ENCODE measurements at places on chromosomes 13 and 19.

DNA sequence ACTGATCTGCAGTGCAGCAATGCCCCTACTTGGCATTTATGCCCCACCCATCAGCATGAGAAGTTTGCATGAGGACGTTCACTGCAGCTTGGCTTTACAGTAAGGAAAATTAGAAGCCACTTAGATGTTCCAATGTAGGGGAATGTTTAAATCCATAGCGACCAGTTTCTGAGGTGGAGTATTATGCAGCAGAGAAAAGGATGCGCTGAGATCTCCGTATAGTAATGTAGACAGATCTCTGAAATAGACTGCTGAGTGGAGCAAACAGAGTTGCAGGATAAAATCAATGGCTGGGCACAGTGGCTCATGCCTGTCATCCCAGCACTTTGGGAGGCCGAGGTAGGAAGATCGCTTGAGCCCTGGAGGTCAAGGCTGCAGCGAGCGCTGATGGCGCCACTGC lies 10.1 kb downstream of the PGPEP1 start:
- no peak for DNase-seq

- no peak for DNase-seq
Measured at GRCh38 chr13:52411629-52412028, 5.7 kb upstream of the THSD1 start.

GRCh38 chr13:77514336-77514726 lies 21.2 kb upstream of the SCEL start:
- no peak for DNase-seq

- no peak for DNase-seq
Measured at GRCh38 chr19:36605877-36606478, 865 bp downstream of the ZNF382 start.

DNA sequence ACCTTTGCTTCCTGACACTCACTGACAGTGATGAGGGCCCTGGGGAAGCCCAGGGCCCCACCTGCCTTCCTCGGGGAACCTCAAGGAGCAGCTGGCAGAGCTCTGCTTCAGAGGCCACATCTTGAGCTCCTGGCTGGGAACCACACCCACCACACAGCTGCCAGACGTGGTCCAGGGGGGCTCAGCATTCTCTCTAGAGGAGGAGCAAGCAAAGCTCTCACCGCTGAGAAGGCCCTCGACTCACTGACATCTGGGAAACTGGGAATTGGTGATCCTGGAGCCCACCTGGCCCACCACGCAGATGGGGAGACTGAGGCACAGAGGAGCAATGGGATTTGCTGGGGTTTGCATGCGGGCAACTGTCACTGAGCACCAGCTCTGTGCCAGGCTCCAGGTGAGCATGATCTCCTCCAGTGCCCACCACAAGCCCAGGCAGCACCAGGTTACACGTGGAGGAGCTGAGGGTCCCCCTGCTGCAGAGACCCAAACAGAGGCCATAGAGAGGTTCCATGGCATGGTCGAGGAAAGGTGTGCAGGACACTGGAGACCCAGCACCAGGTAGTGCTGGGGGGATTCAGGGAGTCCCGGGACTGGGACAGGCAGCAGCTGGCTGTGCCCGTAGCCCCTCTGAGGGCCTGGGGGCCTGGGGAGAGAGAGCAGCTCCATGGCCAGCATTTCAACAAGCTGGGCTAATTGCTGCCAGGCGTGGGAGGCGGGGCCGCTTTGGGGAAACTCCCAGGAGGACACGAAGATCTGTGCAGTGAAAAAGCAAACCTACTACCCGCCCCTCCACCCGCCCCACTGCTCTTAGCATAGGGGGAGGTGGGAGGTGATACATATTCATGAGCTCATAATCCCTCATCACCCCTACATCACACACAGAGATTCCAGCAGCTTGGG lies 33.4 kb downstream of the PEPD start:
- no peak for DNase-seq

- DNase-seq: no peak
Measured at GRCh38 chr13:73702419-73703071, 431.7 kb downstream of the KLF12 start.

DNA sequence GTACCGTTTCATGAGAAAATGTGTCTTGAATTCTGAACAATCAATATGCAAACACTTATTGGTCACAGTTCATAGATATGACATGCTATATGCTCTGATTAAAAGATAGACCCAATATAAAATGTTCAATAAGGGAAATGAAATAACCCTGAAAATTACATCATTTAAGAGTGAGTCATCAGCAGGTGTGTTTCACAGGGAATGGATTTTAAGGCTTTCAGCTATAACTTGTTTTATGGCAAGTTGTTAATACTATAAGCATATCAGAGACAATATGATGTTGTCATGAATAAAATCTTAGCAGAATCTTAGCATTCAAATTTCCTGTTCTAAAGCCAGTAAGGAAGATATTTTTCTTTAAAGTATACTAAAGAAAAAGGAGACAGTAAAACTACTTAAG lies 483.4 kb upstream of the PCDH9 start:
- DNase-seq: no peak

GRCh38 chr19:8307400-8307964 lies 676 bp downstream of the CD320 start:
- DNase-seq: no peak

DNA sequence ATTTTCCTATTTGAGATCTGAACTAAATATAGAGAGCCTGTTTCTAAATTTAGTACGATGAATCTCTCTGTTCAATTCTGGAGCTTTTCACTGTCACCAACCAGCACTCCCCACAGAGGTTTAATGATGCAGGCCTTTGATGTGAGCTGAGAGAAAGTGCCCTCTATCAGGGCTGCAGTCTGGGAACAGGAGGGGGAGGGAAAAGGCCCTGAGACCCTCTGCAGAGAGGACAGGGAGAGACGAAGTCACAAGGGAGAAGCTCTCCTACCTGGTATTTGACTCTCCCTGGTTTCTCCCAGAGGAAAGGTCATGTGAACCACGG lies 206.8 kb upstream of the SOX1 start:
- DNase-seq: no peak

GRCh38 chr19:44851427-44851826 lies 5.3 kb downstream of the NECTIN2 start:
- DNase-seq: no peak

DNA sequence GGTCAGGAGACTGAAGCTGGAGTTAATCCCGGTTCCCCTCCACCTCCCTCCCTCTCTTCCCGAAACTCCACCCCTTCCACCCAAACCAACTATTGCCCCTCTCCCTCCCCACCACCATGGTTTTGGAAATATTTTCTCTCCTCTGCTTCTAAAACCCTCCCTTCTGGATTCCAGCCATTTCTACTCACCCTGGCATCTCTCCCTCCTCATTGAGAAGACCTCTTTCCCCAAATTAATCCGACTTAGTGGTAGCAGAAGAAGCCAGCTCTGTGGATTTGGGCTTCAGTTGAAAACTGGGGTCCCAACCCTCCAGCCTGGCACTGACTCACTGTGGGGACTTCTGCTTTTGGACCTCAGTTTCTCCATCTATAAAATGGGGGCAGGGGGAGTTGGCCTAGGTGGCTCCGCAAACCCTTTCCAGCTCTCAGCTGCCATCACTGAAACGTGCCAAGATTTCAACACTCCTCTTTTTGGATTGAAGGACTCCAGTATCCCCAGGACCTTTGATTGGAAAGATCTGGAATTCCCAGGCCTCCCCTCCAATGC lies 1.6 kb downstream of the GPR4 start:
- DNase-seq: no peak

DNA sequence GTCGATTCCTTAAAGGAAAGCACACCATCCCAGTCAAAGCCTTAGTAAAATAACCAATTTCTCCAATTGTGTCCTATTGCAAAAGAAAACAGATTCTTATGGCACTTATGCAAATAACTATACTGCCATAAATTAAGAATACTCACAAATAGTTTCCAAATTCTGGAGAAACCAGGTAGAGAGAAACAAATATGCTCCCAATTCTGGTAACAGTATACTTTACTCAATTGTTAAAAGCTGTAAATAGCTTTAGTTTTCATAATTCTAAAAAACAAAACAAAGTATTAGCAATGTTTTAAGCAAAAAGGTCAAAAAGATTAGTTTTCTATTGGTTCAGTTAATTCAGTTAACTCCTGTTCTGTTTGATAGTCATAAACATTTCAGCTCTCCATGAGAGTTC lies 18.2 kb upstream of the UBAC2 start:
- no peak for DNase-seq

GRCh38 chr19:19417628-19418245 lies 12.3 kb downstream of the GATAD2A start:
- no peak for DNase-seq

DNA sequence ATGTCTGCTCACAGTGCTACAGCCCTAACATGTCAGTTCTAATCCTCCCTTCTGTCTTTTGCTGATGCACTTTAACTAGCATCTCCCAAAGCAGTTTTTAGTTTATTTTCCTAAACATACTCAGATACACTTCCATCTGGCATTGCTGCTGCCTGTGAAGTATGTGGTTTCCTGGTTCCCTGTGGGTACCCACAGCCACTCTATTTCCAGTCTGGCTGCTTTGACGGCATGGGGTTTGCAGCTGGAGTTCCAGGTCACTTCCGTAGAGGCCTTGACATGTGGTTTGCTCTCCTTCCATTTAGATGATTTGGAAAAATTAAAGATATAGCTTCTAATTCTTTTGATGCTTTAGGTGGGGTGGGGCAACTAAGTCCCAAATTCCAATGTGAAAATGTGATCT lies 375.5 kb downstream of the PCDH20 start:
- no peak for DNase-seq

DNA sequence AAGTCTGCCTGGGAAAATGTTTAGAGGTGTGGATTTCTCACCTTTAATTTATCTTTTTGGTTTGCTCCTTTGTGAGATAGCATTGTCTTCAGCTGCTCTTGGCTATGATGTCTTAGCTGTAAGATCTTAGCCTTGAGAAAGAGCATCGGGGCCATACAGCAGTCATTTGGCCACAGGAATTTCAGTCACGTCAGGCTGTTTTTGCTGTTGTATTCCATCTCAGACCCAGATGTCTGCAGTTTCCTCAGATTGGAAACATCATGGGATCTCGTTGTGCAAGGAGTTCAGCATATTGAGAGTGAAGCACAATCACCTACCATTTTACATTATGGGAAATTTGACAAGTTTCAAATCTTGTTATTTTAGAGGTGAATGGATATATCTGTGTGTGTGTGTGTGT lies 89.3 kb upstream of the C1QTNF9B start:
- DNase-seq: no peak

- DNase-seq: no peak
Measured at GRCh38 chr19:46841458-46842083, 9.1 kb downstream of the AP2S1 start.

GRCh38 chr13:91934354-91934753 lies 535.9 kb downstream of the GPC5 start:
- DNase-seq: no peak

GRCh38 chr13:59771272-59771671 lies 392.5 kb downstream of the DIAPH3 start:
- no peak for DNase-seq

DNA sequence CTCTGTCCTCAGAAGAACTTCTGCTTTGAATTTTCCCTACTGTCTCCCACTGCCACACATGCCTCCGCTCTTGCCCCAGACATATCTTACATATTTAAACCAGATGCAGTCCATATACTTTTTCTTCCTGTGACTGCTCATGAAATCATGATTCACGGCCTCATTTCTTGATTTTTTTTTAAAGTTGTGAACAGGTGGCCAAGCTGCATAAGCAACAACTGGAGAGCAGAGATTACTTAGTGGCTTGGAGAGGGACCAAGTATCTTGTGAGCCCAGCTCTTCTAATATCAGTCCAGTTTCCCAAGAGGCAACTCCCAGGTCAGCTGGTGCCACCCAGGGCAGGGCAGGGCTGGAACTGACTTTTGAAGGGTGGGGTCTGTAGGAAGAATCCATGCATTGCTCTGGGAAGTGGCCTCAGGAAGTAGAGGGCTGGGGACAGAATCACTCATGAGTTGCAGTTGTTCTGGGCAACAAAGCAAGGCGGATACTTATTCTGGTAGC lies 152.4 kb downstream of the LMO7 start:
- DNase-seq: no peak

All from germinal center (tissue), 1 donor.